ENCODE measurements at places on chromosomes 16 and 17.
A peak's percentile ranks its signal among the peaks of the same experiment; 100 is the strongest.

GRCh38 chr17:72515291-72516065 is 394.7 kb downstream of the SOX9 start:
- DNase-seq: no peak

DNA sequence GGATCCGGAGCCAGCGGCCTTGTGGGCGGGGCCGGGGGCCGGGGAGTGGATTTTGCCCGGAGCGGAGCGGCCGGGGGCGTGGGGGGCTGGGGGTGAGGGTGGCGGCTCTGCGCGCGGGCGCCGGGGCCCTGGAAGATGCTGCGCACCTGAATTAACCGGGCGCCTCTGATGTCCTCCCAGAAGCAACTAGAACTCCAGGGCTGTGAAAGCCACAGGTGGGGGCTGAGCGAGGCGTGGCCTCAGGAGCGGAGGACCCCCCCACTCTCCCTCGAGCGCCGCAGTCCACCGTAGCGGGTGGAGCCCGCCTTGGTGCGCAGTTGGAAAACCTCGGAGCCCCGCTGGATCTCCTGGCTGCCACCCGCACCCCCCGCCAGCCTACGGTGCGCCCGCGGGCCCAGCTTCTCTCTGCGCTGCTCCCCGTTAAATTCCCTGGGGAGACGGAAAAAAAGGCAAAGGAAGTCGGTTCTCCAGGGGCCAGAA is 549 bp downstream of the SLC26A11 start:
- no peak for DNase-seq

- DNase-seq: no peak
Observed at GRCh38 chr16:85003725-85004586, 7.4 kb downstream of the ZDHHC7 start.

- no peak for DNase-seq
Observed at GRCh38 chr17:4748686-4749085, 9.0 kb upstream of the CXCL16 start.

DNA sequence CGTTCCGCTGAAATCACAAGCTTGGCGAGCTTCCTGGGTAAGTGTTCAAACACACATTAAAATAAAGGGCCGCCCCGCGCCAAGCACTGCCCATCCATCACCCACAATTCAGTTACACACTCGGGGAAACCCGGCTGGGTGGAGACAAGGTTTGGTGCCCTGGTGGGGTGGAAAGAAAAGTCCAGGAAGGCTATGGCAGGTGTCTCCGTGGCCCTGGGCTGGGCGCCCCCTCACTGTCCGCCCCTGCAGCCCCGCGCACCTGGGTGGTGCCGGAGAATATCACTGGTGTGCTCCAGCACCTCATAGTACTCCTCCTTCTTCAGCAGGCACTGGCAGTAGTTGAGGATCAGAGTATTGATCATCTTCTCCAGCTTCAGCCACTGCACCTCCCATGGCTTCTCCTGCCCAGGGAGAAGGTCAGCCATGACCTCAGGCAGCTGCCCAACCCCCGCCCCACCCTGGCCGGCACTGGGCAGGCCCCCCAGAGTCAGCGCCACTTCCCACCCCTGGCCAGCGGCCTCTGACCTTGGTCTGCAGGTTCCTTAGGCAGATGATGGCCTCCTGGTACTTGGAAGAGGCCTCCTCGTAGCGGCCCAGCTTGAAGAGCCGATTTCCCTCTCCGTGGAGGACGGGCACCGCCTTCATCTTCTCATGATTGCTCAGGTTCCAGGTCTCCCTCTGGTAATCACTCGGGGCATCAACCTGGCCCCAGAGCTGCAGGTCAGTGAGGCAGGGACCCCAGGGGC is 8.4 kb downstream of the AIPL1 start:
- DNase-seq: no peak

- no peak for DNase-seq
Observed at GRCh38 chr17:62781356-62781755, 26.8 kb downstream of the MARCHF10 start.

DNA sequence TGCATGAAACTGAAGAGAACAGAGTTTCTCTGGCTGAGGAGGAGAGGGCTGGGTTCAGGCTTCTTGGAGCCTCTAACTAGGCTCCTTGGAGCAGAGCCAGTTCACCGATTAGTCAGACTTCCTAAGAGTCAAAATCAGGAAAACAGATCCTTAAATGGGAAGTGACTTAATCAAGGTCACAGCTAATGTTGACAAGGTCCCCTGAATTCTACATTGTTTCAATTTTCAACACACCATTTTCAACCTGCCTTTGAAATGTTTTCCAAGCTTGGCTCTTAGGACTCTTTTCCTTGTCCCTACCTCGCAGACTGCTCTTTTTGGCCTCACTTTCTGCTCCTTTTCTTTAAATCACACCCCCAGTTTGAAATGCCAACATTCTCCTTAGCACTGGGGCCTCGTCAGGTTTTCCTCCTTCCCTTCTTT is 16.3 kb downstream of the MYL4 start:
- no peak for DNase-seq

GRCh38 chr16:23974223-23974622 is 138.4 kb downstream of the PRKCB start:
- no peak for DNase-seq

- no peak for DNase-seq
Observed at GRCh38 chr17:77373299-77374169, 232.8 kb downstream of the SEC14L1 start.

DNA sequence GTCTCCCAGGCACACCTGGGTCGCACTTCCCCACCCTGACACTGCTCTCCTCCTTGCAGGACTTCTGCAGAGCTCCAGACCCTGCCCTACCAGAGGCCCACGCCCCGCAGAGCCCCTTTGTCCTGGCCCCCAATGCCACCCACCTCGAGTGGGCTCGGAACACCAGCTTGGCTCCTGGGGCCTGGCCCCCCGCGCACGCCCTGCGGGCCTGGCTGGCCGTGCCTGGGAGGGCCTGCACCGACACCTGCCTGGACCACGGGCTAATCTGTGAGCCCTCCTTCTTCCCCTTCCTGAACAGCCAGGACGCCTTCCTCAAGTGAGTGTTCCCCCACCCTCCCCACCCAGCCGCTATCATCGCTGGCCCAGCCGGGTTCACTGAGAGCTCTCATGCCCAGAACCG is 79.6 kb downstream of the MGAT5B start:
- DNase-seq: no peak

DNA sequence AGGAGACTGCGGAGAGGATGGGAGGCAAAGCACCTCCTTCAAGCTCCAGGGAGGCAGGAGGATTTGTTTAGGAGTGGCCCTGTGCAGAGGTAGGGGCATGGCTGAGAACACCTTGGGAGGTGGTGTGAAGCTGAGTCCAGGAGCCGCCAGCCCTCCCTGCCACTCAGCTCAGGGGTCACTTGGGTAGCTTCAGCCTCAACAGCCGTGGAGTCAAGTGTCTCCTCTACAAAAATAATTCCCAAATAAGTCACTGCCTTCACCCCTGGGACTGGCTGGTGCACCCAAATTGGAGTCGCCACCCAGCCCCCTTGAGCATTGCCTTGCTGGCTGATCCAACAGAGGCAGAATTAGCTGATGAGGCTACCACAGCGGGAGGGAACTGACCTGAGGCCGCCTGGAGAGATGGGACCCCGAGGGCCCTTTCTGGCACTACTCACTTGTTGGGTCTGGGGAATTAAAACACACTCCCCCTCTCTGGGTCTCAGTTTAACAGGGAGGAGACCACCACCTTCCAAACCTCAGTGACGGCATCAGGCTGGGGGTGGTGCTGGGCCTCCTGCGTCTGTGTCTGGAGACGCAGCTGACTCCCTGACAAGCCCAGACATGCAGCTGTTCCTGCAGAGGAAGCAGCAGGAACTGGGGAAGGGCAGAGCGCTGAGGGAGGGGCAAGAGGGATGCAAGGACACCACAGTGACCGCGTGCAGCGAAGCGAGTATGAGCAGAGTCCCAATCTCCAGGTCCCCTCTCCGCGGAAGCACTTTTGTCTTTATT is 87.9 kb upstream of the TOB1 start:
- no peak for DNase-seq

DNA sequence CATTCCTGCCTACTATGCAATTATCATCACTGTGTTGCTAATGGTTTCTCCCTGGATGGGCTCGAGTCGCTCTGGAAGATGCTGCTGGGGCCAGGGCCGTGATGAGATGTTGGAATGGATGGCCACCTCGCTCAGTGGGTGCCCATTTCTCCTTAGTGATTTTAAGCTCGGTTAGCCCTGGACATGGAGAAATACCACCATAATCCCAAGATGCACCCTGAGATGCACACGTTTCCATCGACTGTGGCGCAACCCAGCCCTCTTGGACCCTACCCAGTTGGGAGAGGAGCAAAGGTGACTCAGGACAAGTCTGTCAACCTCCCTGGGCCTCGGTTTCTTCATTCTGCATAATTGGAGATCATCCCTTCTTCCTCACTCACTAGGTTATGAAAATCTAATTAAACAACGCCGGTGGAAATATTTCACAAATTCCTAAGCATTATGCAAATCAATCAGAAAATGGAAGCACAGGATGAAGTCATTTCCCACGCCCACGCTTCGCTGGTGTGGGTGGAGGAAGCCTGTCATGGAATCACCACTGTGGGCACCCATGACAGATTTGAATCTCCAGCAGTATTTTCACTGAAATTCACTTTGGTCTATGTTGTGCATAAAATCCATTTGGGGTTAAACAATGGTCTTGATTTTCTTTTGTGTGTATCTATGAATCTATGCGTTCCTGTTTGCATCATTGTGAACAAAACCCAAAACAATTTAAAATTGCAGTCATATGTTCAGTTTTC is 195.2 kb downstream of the AXIN2 start:
- DNase-seq: no peak

DNA sequence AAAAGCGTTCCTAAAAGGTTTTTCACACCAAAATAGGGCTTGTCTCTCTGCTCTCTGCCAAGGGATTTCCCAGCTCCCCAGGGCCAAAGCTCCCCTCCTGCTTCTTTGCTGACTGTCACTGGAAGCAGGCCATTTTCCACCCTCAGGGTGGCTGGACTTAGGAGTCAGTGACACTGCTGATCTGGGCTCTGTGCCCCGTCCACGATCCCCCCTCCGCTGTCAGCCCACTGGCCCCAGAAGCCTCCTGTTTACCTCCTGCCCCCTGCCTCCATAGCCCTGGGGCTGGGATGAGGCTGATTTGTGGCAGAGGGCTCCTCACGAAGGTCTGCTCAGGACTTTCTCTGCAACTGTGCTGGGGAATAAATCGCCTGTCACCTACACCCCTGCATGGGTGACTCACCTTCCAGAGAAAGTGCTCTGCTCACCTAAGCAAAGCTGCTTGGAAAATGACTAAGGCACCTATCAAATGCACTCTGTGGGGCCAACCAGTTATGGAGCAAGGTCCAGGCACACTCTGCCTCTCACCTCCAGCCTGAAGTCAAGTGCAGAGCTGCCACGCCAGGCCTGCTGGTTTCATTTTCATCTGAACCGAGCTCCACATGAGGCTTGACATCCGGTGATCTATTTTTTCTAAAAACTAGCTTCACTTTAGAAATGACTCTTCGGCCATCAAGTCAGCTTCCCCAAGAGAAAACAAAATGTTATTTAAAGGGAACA is 4.9 kb downstream of the MAP3K14 start:
- DNase-seq: no peak

- DNase-seq: no peak
Observed at GRCh38 chr16:31276600-31276999, 16.8 kb downstream of the ITGAM start.

DNA sequence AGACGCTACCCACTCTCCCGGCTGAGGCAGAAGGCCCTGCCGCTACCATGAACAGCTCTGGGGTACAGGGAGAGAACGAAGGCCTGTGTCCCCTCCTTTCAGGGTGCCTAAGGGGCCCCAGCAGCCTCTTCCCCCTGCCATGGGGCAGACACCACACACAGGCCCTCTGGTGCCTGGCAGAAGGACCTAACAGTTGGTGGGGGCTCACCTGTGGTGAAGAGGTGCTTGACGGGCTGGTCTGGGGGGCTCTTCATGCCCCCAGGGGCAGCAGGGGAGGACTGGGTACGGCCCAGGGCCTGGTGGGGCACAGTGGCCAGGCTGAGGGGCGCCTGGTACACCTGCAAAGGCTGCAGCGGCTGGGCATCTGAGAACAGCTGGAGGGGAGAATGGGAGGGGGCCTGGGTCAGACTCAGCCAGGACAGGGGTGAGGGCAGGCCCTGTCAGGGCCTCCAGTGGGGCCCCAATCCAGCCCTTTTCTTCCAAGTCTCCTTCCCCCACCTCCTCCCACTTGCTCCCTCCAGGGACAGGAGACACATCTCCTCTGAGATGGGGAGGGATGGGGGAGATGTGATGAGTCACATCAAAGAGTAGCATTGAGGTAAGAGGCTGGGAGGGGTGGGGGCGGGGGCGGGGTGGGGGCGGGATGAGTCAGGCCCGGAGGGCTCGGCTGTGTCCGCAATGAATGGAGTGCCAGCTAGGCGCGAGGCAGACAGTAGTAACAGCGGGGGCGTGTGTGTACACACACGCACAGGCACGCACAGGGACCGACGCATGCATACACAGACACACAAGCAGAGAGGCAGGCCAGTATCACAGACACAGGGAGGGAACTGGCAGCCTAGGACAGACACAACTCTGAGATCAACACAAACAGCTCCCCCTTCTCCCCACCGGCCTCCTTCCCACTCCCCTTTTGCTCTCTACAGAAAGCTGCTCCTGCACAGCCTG is 16.1 kb downstream of the G6PC3 start:
- DNase-seq: peak; percentile 52

- no peak for DNase-seq
Observed at GRCh38 chr16:68382296-68382718, 66.0 kb downstream of the SMPD3 start.

GRCh38 chr17:77999413-78000173 is 41.1 kb downstream of the TNRC6C start:
- no peak for DNase-seq

DNA sequence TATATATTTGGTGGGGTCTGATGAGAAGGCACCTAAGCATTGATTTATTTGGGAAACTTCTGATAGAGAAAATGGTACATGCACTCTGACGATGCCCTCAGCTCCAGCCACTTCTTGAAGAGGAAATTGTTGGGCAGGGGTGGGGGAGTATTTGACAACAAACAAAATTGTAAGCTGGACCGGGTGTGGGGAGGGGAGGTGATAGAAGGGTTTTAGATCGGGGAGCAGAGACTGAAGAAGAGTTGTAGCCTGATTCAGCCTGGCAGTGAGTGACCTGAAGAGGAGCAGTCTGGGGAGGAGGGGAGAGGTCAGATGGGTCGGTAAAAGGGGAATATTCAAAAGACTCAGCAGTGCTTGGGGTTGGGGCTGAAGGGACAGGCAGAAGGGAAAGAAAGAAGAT is 2284.7 kb downstream of the TP53TG3F start:
- DNase-seq: no peak
